ENCODE measurements at places on chromosomes 3 and 15. TPM values are rescaled to one million over a fixed set of nuclear protein-coding genes. Genes with fewer than 3 reads are reported as not detected.

FANCD2 gene
- total RNA-seq: 61.9 TPM

DPPA2 gene
- total RNA-seq: not detected

IL17RB gene
- total RNA-seq: 63.5 TPM

STOML1 gene
- total RNA-seq: 9.8 TPM

ABI3BP gene
- total RNA-seq: not detected

RGMA gene
- not detected for total RNA-seq

NTRK3 gene
- not detected for total RNA-seq

SRP14 gene
- 175 TPM for total RNA-seq

CEP19 gene
- total RNA-seq: 7.6 TPM
